Esophagus muscularis mucosa (tissue), 4 donors: ENCODE measurements at places on chromosomes 4 and X. TPM values are rescaled to one million over a fixed set of nuclear protein-coding genes. Genes with fewer than 3 reads are reported as not detected.

The CYBB gene
- 14.6 TPM for total RNA-seq

- no peak for DNase-seq
Measured at GRCh38 chrX:66601522-66601921, 37.4 kb downstream of the EDA2R start.

DNA sequence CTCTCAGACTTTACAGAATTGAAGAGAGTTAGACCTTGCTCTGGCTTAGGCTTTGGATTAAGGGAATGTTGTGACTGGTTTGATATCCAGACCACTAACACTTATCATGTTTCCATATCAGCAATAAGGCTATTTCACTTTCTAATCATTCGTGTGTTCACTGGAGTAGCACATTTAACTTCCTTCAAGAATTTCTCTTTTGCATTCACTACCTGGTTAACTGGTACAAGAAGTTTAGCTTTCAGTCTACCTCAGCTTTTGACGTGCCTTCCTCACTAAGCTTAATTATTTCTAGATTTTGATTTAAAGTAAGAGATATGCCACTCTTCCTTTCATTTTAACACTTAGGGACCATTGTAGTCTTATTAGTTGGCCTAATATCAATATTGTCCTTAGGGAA lies 62.6 kb downstream of the CASP6 start:
- DNase-seq = no peak

DNA sequence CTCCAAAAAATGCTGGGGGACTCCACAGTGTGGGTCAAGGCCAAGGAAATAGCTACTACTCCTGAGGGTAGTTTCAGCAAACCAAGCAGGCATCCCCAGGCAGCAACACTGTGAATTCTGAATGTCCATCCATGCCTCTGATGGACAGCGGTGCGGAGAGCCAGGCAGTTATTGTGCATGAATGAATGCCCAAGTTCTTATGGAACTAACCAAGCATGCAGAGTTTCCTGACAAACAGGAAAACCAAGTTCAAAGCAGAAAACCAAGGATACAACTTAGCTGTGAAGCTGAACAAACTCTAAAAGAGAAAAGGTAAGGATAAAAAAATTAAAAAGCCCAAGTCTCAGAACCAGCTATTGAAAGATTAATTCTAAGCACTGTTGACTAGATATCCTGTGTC lies 642.6 kb upstream of the HS3ST1 start:
- DNase-seq = no peak

DNA sequence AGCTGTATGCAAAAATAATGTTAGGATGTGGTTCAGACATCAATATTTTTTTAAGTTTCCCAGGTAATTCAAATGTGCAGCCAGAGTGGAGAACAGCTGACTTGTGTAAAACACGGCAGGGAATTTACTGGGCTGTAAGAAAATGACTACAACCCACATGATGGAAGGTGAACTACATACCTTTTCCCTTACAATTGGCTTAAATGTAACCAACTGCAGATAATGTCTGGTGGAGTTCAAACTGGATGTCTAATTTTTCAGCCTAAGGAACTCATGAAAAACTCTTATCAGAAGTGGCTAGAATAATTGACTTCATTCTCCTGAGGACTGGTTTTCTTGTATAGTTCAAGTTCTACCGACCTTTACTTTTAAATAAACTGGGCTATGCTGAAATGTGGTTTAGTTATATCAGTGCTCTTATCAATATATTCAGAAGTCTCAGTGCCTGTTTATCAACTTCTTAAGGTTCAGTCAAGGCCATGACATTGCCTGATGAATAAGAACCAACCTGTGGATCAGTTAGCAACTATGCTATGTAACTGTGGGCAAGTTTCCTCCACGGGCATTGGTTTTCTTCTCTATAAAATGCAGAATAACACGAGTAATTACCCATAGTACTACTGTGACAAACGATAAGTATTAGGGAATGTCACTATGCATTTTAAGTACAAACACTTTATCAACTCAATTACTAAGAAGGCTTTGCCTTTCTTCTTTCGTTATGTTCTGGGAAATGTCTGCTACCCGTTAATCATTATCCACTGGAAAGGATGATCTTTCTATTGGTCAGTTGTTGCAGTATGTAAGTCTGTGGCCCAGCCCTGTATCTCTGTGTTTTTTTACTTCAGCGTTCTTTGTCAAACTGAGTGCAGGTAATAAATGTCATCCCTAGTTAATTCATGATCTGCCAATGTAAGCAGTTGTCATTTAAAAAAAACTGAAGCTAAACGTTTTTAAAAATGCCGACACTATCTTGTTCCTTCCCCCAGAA lies 181.6 kb downstream of the PCDH7 start:
- DNase-seq = no peak

The NKX1-1 gene
- total RNA-seq = not detected

DNA sequence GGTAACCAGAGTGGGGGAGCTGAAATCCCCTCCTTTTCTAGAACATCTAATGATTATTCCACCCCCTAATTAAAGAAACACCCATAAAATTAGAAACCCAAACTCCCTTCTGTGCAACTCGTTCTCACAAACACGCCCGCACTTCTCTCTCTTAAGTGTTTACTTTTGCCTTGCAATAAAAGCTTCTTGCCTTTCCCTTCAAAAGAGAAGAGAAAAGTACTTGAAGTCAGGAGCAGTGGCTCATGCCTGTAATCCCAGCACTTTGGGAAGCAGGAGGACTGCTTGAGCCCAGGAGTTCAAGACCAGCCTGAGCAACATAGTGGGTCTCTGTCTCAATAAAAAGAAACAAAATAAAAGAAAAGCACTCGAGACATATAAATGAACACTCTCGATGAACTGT lies 3.6 kb upstream of the GPR173 start:
- no peak for DNase-seq
